ENCODE measurements at places on chromosomes 5 and 9. TPM values are rescaled to one million over a fixed set of nuclear protein-coding genes. Genes with fewer than 3 reads are reported as not detected.

PCDH12 gene
- total RNA-seq, result 7.0 TPM

ARAP3 gene
- total RNA-seq, result 22.4 TPM

PCDHGB2 gene
- 10.2 TPM for total RNA-seq

GRCh38 chr9:20884985-20885593 lies 146.4 kb downstream of the HACD4 start:
- peak; percentile 80 for DNase-seq

- no peak for DNase-seq
Measured at GRCh38 chr5:74028976-74029375, 403.0 kb downstream of the ARHGEF28 start.

- no peak for DNase-seq
Measured at GRCh38 chr9:10562581-10563343, 50.0 kb downstream of the PTPRD start.

- DNase-seq, result no peak
Measured at GRCh38 chr5:89011778-89012711, 129.1 kb upstream of the MEF2C start.

DNA sequence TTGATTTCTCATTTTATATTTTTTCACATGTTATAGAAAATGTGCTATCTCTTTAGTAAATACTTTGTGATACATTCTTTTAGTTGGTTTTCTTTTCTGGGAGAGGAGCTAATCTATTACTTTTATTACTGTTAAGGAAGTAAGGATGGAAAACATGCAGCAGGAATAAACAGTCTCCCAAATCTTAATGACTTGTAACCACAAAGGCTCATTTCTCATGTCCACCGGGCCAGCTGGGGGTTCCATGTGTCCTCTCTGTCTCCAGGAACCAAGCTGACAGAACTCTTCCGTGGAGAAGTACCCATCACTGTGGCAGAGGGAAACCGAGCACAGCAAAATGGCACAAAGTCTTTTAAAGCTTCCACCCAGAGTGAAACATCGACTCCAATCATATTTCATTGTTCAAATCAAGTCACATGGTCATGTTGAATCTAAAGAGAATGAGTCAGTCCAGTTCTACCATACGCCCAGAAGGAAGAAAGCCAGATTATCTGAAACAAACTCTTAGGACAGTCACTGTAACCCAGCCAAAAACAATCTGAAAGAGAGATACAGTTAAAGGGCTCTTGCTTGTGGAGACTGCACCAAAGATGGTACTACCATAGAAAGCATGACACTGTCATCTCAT lies 97.1 kb upstream of the CDH6 start:
- no peak for DNase-seq

DNA sequence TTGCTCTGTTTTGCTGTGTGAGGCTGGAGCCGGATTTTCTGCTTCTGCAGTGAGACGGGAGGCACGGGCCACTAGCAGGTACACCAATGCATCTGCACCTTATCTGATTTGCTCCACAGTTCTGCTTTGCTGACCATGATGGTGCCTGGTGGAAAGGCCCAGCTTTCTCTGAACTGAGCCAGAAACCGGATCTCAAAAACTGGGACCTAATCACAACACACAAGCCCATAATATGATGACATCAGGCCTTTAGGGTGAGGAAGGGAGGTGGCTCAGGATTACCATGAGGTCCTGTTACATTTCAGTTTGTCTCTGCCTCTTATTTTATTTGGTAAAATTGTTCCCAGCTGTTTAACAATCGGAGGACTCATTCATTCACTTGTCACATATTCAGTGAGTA lies 49.8 kb downstream of the FGF1 start:
- no peak for DNase-seq

GRCh38 chr9:98556511-98556910 lies 152.2 kb downstream of the GABBR2 start:
- DNase-seq, result no peak

DNA sequence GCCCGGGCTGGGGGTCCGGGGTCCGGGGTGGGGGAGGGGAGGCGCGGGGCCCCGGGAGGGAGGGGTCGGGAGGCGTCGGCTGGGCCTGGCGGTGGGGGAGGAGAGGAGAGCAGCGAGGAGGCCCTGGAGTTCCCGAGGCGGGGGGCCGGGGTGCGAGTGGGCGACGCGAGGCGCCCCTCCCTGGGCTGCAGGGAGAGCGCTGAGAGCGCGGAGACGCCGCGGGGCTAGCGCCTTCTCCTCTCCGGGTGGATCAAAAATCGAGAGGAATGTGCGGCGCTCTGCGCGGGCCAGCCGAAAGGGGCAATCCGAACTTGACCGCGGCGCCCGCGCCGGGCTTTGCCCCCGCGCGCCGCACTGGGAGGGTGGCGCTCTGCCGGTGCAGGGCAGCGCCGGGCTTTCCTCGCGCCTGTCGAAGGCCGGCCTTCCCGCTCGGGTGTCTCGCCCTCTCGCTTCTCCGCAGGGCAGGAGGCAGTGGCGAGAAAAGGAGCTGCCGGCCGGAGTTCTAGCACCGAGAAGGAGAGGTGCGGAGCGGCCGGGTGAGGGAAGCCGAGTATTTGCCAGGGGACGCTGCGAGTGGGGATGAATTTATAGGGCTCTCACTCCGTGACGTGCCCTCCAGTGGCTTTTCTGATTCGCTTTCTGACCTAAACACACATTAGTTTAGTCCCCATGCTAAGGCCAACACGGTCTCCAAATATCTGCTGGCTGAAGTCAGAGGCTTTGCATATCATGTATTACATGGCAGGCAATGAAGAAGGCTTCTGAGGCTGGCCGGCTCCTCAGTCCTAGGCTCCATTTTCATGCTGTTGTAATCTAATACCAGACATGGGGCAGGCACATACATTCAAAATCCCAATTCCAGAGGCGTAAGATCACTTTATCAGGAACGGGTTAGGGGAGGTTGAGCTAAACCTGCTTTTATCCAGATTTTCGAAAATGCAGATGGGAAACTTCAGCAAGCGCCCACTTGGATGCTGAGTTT lies 503 bp upstream of the GDNF start:
- DNase-seq, result no peak

- DNase-seq, result no peak
Measured at GRCh38 chr9:121071756-121072421, 2.9 kb upstream of the CNTRL start.

DNA sequence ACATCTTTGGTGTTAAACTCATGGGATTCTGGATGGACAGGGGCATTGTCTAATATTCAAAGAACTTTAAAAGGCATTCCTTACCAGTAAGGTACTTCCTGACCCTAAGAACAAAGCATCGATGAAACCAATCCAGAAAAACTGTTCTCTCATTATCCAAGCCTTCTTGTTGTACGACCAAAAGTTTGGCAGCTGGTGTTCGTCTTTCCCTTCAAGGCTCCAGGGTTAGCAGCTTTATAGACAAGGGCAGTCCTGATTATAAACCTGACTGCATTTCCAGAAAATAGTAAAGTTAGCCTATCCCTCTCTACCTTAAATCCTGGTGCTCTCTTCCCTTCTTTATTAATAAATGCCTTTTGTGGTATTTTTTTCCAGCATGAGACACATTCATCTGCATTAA lies 149.4 kb upstream of the MRPS30 start:
- no peak for DNase-seq

DNA sequence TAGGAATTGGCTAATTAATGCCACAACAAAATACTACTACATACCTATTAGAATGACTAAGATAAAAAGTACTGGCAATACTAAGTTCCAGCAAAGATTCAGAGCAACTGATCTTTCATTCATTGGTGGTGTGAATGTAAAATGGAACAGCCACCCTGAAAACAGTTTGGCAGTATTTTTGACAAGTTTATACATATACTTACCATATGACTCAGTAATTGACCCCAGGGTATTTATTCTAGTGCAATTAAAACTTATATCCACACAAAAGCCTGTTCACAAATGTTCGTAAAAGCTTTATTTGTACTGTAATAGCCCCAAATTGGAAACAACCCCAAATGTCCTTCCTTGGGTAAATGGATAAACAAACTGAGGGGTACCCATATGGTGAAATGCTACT lies 270.8 kb upstream of the ACTBL2 start:
- DNase-seq, result no peak

- DNase-seq, result no peak
Measured at GRCh38 chr5:115375893-115376292, 79.4 kb upstream of the CCDC112 start.

All from sciatic nerve (tissue), 2 donors.